Naive thymus-derived CD8-positive, alpha-beta T cell (primary cell): ENCODE measurements at places on chromosomes 12 and 14.

DNA sequence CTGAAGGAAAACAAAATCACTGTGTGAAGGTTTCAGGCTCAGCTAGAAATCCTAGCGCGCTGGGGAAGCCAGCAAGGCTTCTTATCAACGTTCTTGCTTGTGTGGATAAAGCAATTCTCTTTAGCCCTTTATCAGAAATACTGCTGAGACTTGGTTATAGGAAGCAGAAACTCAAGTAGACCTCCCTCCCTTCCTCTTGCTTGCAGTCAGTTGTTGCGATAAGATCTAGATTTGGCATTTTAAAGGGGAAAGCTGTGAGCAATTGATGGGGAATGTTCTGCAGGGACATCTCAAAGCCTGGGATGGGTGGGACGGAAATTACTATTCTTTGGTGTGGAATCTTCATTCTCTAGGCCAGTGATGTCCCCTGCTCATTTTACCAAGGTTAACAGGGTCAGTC, 76.4 kb upstream of the ANO4 start:
- no peak for DNase-seq

- DNase-seq: no peak
Observed at GRCh38 chr14:55336162-55336561, 64.9 kb downstream of the FBXO34 start.

GRCh38 chr14:58354808-58355207, 40.9 kb upstream of the TOMM20L start:
- DNase-seq: no peak

DNA sequence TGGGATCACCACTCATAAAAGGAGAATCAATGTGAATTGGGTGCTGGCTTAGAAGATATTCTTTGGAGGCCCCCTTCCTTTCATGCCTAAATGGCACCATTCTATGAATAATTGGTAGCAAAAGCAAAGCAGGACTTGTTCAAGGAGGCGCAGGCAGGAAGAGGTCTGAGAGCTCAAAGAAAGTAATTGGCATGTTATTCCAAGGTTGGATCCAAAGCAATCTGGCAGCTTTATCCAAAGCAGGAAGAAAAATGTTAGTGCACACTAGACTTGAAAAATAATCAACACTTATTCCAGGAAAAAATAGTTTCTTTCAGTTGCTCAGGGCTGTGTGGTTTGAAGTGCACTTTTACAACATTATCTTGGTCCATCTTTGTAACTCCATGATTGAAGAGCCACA, 326.4 kb downstream of the NUAK1 start:
- DNase-seq: no peak

DNA sequence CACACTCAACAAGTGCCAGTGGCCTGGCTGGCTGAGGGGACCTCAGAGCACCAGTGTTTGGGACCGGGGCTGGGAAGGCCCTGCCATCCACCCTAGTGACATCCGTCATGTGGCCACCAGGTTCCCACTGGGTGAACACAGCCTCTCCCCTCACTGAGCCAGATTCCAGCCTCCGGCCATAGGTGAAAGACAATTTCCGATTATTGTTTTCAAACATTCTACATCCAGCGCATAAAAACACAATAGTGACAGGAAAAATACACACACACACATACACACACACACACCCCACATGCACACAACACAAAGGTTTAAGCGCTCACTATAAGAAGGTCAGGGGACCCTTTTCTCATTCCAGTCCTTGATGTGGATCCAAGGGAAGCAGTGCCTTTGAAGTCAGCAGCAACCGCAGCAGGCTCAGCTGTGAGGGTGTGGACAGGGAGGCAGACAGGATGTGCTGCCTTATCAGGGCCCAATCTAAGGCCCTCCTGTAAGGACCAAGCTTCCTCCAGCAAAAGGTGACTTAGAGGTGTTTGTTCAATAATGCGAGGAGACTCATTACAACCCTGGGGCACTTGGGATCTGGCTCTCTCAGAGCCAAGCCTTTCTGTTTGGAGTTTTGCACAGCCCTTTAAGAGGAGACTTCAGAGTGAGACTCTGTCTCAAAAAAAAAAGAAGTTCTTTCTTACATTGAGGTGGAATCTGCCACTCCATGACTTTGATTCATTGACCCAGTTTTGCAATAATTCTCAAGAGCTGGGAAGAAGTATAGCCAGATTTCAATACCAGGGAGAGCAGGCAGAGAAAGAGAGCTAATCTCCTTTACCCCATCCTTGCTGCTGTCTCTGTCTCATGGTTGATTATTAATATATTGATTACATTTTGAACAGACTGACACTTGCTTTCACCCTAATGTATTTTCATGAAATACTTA, 227.8 kb downstream of the ZFP36L1 start:
- peak; percentile 25 for DNase-seq

- DNase-seq: no peak
Observed at GRCh38 chr12:83149987-83150386, 463.3 kb downstream of the TMTC2 start.
